Esophagus squamous epithelium (tissue), 5 donors: ENCODE measurements at places on chromosomes 1 and 21. TPM values are rescaled to one million over a fixed set of nuclear protein-coding genes. Genes with fewer than 3 reads are reported as not detected.

The CCDC17 gene
- total RNA-seq, result 3.1 TPM

The HUNK gene
- total RNA-seq, result under 0.01 TPM

The SPRR1A gene
- 446 TPM for total RNA-seq

The AMY1B gene
- not detected for total RNA-seq

The TFF1 gene
- total RNA-seq, result not detected

The ELAVL4 gene
- total RNA-seq, result not detected

The PTPRU gene
- 15.9 TPM for total RNA-seq

The TESK2 gene
- total RNA-seq, result 5.4 TPM

The DMRTA2 gene
- 3.6 TPM for total RNA-seq

The EDARADD gene
- 9.6 TPM for total RNA-seq

The ANXA9 gene
- 1.2 TPM for total RNA-seq

- no peak overlapping the region for H3K4me3 ChIP-seq
- no peaks in the 10 kb centered on the region for H3K4me1 ChIP-seq
- no peaks in the 10 kb centered on the region for H3K27me3 ChIP-seq
- H3K27ac ChIP-seq, result no peak overlapping the region
- peaks cover 67% of the 10 kb centered on the region for H3K36me3 ChIP-seq
- no peak for DNase-seq
Observed at GRCh38 chr1:228297822-228298221, 90.0 kb downstream of the OBSCN start.

DNA sequence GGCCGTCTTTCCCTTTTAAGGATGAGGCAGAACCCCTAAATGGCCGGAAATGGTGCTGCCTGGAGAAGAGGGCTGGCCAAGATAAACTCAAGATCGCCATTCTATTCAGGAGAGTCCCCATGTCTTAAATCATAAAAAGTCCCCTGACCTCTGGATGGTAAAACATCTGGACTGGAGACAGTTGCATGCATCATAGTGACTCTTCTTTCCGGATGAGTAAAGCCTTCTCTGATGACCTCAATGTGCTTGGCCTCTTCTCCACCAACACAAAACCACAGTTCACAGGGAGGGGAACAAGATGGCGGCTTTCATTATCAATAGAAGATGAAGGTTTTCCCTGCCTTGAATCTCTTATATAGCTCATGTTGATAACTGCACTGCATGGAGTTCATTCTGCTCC lies 27.5 kb upstream of the H6PD start:
- H3K27me3 ChIP-seq, result no peaks in the 10 kb centered on the region
- H3K36me3 ChIP-seq, result no peaks in the 10 kb centered on the region
- DNase-seq, result no peak
- H3K27ac ChIP-seq, result no peak overlapping the region
- H3K4me1 ChIP-seq, result no peaks in the 10 kb centered on the region

DNA sequence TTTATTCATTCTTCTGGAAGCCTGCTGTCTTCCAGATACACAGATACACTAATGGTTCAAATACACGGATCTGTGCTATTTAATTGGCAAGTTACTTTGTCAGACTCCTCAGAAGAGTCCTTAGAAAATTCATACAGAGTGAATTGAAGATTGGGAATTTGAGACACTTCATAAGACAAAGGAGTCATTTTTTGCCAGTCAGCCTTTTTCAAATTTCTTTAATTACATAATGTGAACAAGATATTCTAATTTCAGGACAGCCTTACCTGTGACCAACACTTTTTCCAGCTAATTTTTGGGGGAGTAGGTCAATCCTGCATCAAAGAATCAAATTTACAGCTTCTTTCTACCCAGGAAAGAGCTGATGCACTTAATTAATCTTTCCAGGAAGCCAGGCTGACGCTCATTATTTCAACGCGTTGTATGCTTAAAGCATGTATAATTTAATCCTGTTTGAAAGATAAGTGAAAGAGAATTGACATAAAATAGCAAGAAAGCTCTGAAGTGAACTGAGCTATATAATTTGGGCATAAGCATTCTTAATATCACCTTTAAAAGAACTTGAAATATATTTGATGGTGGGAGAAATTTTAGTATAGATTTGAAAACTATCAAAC lies 12.8 kb upstream of the NRIP1 start:
- DNase-seq, result no peak
- no peak overlapping the region for H3K4me3 ChIP-seq
- no peaks in the 10 kb centered on the region for H3K4me1 ChIP-seq
- no peaks in the 10 kb centered on the region for H3K27me3 ChIP-seq
- H3K36me3 ChIP-seq, result no peaks in the 10 kb centered on the region

DNA sequence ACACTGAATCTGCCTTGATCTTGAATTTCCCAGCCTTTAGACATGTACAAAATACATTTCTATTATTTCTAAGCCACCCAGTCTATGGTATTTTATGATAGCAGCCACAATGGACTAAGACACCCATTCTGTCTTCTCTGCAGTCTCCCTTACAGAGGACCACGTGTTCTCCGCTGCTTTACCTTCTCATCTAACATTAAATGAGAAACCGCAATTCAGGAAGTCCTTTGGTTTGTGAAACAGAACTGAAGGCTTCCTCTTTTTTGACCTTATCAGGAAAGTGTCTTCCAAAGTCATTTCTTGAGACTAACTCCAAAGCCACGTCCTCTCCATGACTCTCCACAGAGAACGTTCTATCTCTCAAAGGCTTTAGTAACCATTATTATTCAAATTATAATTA lies 560.1 kb downstream of the OMA1 start:
- H3K27me3 ChIP-seq, result no peaks in the 10 kb centered on the region
- no peaks in the 10 kb centered on the region for H3K4me1 ChIP-seq
- no peak overlapping the region for H3K4me3 ChIP-seq
- DNase-seq, result no peak

DNA sequence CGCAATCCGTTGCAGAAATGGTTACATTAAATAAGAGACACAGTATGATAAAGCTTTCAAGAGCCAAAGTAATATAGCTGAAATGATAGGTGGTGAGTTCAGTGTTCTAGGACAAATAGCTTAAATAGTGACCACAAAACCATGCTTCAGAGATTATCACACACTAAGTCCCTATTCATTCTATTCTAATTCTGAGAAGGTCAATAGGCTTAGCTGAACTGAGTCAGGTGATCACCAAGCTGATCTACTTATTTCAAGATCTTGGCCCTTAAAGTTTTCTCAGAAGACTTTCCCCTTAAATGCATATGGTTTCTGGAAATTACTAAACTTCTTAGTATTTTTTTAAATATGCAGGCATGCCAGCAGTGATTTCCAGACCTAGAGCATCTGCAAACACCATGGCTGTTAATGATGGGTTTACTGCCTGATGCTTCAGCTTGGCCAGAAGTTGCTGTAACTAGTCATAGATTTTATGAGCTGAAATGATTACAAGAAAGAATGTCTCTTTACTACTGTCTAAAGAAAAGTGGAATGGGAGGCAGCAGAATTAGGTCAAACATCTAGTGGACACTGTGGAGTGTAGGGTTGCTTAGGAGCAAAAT lies 242.9 kb downstream of the ST6GALNAC3 start:
- H3K4me3 ChIP-seq, result no peak overlapping the region
- H3K27me3 ChIP-seq, result no peaks in the 10 kb centered on the region
- H3K36me3 ChIP-seq, result no peaks in the 10 kb centered on the region
- no peak overlapping the region for H3K27ac ChIP-seq

- no peak overlapping the region for H3K27ac ChIP-seq
- no peak for DNase-seq
- no peaks in the 10 kb centered on the region for H3K4me1 ChIP-seq
- H3K4me3 ChIP-seq, result no peak overlapping the region
Observed at GRCh38 chr1:40774266-40774998, 9.2 kb upstream of the KCNQ4 start.

- H3K27ac ChIP-seq, result no peak overlapping the region
- H3K36me3 ChIP-seq, result no peaks in the 10 kb centered on the region
- H3K4me1 ChIP-seq, result no peaks in the 10 kb centered on the region
- no peaks in the 10 kb centered on the region for H3K27me3 ChIP-seq
- no peak overlapping the region for H3K4me3 ChIP-seq
Observed at GRCh38 chr1:73333847-73334503, 864.0 kb downstream of the LRRIQ3 start.

DNA sequence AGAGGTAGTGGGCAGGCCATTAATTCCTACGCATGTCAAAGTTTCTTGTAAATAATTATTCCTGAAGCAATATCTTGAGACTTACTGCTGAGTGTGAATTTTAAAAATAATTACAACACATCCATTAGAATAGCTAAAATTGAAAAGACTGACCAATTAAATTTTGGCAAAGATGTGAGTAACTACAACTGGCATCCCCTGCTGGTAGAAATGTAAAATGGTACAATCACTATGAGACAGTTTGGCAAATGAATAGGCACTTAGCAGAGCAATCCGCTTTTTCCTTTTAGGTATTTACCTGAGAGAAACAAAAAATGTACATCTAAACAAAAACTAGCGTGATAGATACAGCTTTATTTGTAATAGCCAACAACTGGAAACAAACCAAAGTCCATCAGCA lies 798.9 kb downstream of the BRINP3 start:
- H3K4me3 ChIP-seq, result no peak overlapping the region
- H3K36me3 ChIP-seq, result no peaks in the 10 kb centered on the region
- no peaks in the 10 kb centered on the region for H3K4me1 ChIP-seq
- H3K27me3 ChIP-seq, result no peaks in the 10 kb centered on the region
- no peak overlapping the region for H3K27ac ChIP-seq

- DNase-seq, result no peak
- no peaks in the 10 kb centered on the region for H3K36me3 ChIP-seq
- H3K4me3 ChIP-seq, result no peak overlapping the region
- no peak overlapping the region for H3K27ac ChIP-seq
- H3K27me3 ChIP-seq, result no peaks in the 10 kb centered on the region
Observed at GRCh38 chr1:109887884-109888283, 22.8 kb upstream of the CSF1 start.

DNA sequence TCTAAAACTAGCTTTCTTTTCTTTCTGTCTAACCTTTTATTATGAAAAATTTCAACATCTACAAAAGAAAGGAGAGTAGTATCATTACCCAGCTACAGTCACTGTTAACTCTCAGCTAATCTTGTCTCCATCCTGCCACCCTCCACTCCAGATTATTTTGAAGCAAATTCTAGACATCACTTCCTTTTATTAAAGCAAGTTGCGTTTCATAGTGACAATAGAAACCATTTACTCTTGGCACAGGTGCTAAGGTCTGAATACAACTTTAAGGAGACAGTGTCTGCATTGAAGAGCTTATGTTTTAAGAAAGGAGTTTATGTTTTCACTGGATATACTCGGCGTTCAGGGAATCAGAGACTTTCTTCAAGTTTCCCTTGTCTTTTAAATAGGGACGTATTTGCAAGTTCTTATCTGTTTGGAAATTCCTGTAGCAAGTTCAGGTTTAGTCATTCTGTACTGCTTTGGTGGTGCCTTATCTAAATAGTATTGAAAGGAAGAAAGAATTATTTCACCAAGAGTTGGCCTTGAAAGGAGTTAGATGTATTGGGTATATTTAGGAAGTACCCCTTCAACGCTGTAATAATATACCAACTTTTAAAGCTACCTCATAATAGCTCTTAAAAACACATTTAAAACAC lies 42.7 kb downstream of the ITSN1 start:
- no peaks in the 10 kb centered on the region for H3K27me3 ChIP-seq
- no peaks in the 10 kb centered on the region for H3K36me3 ChIP-seq
- H3K4me1 ChIP-seq, result peaks cover 63% of the 10 kb centered on the region
- no peak for DNase-seq

GRCh38 chr1:59332983-59333382 lies 36.1 kb downstream of the FGGY start:
- H3K4me1 ChIP-seq, result no peaks in the 10 kb centered on the region
- no peaks in the 10 kb centered on the region for H3K27me3 ChIP-seq
- H3K27ac ChIP-seq, result no peak overlapping the region
- DNase-seq, result no peak
- no peak overlapping the region for H3K4me3 ChIP-seq
- no peaks in the 10 kb centered on the region for H3K36me3 ChIP-seq

DNA sequence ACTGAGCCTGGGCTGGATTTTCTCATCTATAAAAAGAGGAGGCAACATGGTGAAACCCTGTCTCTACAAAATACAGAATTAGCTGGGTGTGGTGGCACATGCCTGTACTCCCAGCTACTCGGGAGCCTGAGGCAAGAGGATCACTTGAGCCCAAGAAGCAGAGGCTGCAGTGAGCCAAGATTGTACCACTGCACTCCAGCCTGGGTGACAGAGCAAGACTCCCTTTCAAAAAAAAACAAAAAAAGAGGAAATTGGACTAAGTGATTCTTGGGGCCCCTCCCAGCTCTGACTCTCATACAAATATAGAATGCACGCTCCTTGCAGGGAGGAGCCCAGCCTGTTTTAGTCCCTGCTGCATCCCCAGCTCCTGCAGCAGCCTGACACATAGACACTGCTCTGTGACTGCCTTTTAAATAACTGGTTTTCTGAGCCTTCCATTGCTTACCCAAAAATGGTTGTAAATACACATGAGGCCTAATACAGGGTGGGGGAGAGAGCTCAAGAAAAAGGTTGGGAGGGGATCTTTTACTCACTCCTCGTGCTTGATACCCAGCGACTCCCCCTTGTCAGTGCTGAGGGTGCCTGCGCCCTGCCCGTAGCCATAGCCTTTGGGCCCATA lies 17.2 kb downstream of the CSRP1 start:
- H3K36me3 ChIP-seq, result peaks cover 84% of the 10 kb centered on the region
- no peak for DNase-seq
- no peaks in the 10 kb centered on the region for H3K27me3 ChIP-seq
- peaks cover 43% of the 10 kb centered on the region for H3K4me1 ChIP-seq

DNA sequence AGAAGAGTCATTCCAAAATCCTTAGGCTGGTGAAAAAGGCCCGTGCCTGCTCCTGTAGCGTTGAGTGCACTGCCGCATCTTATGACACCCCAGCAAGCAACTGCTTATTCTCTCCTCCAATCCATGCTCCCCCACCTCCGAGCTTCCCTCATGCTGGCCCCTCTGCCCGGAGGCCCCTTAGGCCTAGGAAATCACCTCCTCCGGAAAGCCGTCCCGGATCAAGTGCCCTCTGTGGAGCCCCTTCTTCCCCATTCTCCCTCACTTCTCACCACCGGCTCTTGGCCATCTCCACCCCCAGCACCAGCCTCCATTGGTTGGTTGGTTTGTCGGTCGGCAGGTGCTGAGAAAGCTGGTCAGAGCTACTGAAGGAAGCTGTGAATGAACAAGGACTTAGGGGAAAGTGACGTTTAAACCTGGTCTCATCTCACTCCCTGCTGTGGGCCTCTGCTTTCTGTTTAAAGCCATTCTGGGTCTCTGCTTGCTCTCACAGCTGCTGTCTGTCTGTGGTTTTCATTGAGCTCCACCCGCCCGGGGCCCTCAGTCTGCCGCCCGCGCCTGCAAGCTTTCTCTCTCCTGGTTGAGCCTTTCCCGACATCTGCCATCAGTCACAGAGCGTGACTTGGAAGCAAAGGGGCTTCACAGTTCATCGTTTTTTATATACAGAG lies 122.2 kb downstream of the KCNN3 start:
- H3K4me1 ChIP-seq, result no peaks in the 10 kb centered on the region
- DNase-seq, result no peak
- no peaks in the 10 kb centered on the region for H3K36me3 ChIP-seq
- H3K27me3 ChIP-seq, result no peaks in the 10 kb centered on the region
- H3K27ac ChIP-seq, result peak overlapping the region; percentile 11
- H3K4me3 ChIP-seq, result no peak overlapping the region

GRCh38 chr1:57887964-57888491 lies 464.2 kb upstream of the DAB1 start:
- no peak overlapping the region for H3K27ac ChIP-seq
- H3K27me3 ChIP-seq, result no peaks in the 10 kb centered on the region
- no peak for DNase-seq
- H3K36me3 ChIP-seq, result no peaks in the 10 kb centered on the region
- H3K4me1 ChIP-seq, result no peaks in the 10 kb centered on the region
- H3K4me3 ChIP-seq, result no peak overlapping the region

GRCh38 chr1:202861420-202862132 lies 27.4 kb downstream of the RABIF start:
- H3K4me3 ChIP-seq, result peak overlapping the region; percentile 57
- peaks cover 9% of the 10 kb centered on the region for H3K4me1 ChIP-seq
- H3K27ac ChIP-seq, result peak overlapping the region; percentile 31
- no peaks in the 10 kb centered on the region for H3K27me3 ChIP-seq
